ENCODE measurements at places on chromosomes 5 and 9.

DNA sequence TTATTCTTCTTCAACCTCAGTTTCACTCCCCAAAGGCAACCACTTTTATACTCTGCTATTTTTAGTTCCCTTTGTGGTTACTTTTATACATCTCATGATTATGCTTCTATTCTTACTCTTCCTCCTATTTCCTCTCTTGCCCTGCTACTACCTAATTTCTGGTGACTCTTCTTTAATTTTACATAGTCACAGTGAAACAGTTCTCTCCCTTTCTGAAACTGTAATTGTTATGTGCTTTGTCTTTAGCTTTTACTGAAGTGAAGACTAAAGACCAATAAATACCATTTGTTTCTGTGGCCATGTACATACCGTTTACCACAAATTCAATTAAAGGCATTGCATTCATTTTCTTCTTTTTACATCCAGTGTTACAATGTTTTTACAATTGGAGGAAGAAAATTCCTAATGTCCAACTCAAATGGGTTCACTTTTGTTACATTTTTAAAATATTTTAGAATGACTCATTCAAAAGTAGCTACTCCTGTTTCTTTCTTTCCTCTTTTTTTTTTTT lies 410.6 kb downstream of the PSAT1 start:
- peak; percentile 8 for DNase-seq

GRCh38 chr9:109283012-109283411 lies 37.8 kb downstream of the EPB41L4B start:
- DNase-seq, result no peak

GRCh38 chr9:18111146-18111545 lies 362.8 kb upstream of the ADAMTSL1 start:
- no peak for DNase-seq

DNA sequence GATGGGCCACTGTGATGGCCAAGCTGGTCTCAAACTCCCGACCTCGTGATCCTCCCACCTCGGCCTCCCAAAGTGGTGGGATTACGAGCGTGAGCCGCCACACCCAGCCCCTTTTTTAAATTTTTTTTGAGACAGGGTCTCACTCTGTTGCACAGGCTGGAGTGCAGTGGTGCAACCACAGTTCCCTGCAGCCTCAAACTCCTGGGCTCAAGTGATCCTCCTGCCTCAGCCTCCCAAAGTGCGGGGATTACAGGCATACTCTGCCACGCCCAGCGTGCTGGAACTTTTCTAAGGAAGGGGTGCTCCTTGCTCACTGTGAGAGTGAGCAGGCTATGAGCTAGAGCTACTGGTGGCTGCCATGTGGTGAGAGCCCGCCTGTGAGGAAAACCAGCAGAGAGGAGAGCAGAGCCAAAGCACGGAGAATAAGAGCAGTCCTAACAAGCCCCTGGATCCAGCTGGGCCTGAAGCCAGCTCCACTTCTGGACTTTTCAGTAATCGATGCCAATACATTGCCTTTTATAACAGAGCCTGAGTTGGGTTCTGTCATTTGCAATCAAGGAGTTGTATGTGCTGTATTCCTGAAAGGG lies 75.5 kb upstream of the UNC5A start:
- DNase-seq, result no peak

DNA sequence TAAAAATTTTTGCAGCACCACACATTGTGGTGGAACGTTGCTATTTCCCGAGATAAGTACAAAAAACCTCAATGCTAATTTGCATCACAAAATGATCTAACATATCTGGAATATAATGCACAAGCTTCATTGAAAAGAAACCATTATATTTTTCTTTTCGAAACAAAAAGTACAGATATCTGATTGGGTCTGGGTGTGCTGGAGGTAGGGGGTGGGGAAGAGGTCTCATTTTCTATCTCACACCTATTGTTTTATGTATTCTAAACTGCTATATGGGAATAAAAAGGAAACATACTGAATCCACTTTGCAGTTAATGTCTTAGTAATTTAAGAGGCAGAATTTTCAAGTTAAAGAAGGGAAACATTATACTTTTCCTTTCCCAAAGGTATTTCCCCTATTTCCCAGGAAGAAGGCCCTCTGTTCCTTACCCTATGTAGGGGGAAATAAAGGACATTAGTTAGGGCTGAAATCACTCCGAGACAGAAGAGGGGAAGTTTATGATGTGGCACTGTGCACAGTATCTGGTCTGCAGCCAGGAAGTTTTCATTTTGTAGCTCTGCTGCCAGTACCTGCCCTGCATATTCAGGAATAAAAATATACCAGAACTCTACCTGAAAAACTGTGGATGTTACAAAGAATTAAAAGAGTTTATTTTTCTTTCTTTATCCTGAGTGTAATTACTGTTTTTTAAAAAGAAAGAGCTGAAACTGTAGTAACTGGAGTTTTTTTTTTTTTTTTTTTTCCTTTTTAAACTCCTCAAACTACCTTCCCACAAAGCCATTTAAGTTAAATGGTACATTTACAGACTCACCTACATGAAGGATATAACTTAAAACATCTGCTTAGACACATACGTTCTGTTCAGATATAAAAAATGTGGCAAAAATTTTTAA lies 7.4 kb downstream of the MEF2C start:
- peak; percentile 35 for DNase-seq

- peak; percentile 79 for DNase-seq
Measured at GRCh38 chr9:127545196-127546124, 66.6 kb upstream of the STXBP1 start.

DNA sequence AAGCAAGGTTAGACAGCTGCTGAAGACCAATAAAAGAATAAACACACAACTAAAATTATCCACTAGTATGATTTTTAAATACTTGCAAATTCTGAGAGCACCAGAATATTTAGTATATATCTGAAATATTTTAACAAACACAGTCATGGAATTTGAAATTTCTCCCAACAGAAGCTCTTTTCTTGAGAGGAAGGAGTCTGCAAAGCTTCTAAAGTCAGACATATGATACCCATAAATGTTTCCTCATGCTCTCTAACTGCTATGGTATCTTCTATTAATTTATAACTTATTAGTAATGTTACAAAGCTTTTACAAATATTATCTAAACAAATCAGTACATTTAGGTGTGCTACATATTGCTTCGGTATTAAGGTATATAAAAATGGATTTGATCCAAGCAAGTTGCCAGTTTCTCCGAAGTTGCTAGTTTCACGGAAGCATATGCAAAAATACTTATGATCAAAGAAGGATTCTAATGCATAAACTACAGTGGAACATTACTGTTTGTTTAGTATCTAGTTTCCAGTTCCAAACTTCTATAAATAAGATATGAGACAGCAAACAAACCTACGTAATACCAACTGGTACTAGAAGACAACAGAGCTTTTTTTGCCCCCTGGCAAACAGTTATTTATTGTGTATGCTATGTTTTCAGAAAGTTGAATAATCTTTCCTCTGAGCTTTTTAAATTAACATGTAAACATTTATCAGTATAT lies 22.0 kb downstream of the FNIP1 start:
- no peak for DNase-seq

- no peak for DNase-seq
Measured at GRCh38 chr9:135217836-135218235, 130.4 kb downstream of the OLFM1 start.

- no peak for DNase-seq
Measured at GRCh38 chr9:71895117-71895516, 15.9 kb downstream of the ABHD17B start.

- no peak for DNase-seq
Measured at GRCh38 chr9:89449261-89449671, 48.6 kb downstream of the SEMA4D start.

DNA sequence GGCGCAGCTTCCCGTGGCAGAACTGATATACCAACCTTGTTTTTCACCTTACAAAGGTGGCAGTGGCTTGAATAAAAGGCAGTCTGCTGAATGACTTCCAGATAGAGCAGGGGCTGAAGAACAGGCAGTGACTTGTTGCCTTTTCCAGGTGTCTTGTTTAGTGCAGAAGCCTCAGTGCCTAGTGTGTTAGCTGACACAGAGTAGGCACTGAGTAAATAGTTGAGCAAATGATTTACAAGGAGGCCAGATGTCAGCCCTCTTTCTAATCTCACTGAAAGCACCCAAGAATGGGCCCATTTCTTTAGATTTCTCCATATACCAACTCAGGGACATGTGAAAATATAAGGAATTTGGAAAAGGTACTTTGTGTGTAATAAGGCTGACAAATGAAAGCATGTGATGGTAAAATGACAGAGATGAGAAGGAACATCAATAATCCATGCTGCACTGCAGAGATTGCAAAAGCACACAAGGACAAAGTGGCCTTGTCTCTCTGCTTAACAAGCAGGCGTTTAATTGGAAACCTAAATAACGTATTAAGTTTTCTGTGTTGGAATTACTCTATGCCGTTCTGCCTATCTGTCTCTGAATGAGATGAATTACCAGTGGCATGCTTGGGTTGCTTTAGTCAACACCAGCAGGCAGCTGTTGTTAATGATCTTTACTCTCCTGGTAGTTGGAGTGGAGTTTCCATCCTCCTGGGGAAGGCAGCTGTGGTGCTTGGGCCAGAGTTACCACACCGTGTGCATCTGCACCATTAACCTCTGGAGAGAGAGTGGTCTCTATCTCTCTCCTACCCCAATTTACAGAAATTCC lies 360.1 kb upstream of the C9orf72 start:
- DNase-seq, result no peak

DNA sequence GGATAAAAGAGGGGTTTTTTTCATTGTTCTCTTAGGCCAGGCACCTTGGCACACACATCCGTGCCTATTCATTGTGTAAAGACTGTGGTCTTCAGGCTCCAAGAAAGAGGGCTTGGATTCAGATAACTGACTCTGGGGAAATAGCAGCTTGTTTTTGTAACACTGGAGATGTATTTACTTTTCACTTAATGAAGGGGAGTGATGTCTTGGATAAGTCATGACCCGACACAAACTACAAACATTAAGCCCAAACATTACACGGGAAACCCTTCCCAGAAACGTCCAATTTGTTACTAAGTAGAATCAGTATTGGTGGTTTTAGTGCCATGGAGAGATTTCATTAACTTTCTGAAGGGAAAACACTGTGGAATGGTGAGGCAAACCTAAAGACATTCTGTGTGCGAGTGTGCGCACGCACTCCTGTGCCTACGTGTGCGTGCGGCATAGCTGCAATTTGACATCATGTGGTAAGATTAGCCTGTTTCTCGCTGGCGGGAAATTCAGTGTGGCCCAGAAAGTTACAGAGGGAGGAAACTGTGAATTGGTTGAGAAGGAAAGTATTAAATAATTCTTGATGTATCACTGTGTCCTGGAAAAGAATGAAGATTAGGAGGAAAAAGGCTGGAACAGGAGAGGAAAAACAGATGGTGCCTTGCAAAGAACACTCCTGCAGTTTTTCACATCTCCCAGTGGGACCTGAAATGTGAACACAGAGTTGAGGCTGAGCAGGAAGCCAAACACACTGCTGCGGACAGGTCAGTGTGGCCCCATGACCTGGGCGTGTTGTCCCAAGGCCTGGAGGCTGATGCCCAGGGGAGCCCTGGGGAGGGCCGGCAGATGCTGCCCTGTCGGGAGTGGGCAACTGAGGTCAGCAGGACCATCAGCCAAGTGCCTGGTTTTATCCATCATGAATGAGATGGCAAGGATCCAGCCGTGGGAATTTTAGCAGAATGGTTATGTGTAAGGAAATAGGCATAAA lies 108.5 kb downstream of the GAS1 start:
- DNase-seq, result no peak

DNA sequence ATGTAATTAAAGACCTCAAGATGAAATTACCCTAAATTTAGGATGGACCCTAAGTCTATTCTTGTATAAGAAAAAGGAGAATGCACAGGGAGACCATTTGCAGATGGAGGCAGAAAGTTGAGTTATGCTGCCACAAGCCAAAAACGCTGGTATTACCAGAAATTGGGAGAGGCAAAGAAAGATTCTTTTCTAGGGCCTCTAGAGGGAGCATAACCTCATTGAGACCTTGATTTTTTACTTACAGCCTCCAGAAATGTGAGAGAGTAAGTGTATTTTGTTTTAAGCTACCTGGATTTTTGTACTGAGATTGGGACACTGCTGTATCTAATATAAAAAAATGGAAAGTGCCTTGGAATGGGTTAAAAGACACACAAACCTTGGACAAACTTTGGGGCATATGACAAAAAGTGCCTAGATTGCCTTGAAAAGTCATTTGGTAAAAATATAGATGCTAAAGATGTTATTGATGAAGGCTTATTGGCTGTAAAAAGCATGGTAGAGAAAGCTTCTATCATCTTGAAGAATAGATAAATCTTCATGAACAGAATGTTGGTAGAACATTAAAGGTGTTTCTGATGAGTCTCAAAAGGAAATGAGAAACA lies 174.7 kb upstream of the PRDM9 start:
- no peak for DNase-seq

DNA sequence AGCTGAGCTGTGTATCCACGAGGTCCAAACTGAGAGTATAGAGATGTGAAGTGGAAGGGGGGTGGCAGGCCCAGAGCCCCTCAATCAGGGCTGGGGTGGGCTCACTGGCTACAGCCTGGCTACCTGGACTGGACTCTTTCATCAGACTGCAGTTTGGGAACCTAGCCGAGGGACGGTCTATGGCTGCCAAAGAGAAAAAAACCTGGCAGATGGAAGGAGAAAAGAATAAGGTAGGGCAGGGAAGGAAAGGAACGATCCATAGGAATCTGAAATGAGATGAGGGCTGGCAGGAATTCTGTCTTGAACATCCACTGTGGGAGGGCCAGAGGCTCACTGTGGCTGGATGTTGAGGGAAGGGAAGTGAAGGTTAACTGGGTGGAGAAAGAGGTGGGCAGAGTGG lies 224.4 kb upstream of the PANK3 start:
- DNase-seq, result no peak

- DNase-seq, result no peak
Measured at GRCh38 chr9:123336449-123336848, 19.5 kb upstream of the CRB2 start.

DNA sequence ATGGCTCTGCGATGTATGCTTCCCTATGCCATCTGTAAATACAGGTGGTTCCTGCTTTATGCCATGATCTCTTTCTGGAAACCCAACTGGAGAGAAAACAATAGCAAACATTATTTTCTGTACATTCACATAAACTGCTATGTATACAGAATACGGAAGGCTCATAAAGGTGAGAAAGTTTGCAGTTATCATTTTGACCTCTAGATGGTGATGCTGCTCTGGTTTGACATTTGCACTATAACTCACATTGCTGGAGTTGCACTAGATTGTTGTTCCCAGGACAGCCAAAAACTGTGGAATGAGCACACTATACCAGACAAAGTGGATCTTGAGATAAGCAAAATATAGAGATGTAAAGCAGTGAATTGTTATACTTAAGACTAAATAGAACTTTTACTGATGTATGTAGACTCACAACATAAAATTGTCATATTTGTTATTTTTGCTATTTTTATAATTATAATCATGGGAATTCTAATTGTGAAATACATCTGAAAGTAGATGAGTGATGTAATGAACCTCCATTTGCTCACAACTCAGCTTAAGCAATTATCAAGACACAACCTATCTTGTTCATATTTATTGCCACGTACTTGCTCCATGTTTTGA lies 246.5 kb downstream of the PTPRD start:
- DNase-seq, result peak; percentile 50
